C1 segment of cervical spinal cord (tissue), 14 donors: ENCODE measurements at places on chromosomes 2 and 18.
A peak's percentile ranks its signal among the peaks of the same experiment; 100 is the strongest.

- DNase-seq = no peak
These were observed 16.5 kb upstream of the EVA1A start for GRCh38 chr2:75577280-75577679.

GRCh38 chr2:224723586-224724217 is 7.5 kb upstream of the CCDC195 start:
- DNase-seq = no peak

DNA sequence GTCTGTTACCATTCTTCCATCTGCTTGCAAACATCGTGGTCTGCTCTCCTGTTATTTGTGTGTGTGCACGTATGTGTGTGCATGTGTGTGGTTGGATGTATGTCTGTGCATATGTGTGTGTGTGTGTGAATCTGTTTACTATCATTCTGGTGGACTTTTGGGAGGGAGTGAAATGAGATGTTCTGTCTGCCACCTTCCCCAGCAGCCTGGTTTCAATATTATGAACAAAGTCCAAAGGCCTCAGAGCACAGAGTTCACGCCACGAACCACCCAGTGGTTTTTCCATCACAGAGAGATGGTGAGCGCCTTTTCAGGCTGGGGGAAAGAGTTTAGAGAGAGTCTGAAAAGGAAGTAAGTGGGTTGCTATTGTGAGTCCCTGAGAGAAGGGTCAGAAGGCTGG is 67.1 kb upstream of the YWHAQ start:
- DNase-seq = no peak

DNA sequence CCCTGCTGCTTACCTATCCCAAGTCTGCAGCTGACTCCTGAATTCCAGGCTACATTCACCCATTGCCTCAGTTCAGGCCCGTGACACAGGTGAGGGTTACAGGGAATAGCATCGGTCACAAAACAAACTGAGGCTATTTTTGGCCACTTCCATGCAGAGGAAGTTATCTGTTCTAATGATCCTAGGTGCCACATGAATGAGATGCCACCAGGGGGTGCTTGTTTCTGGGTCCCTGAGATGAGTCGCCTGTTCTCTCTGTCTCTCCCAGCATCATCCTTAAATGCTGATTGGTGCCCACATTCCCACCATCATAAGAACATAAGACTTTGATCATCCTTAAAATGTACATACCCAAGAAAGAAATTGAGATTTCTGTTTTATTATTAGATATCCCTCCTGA is 119.0 kb upstream of the CELF4 start:
- DNase-seq = no peak

- DNase-seq = no peak
These were observed 119.5 kb upstream of the ZBTB14 start for GRCh38 chr18:5415031-5415430.

DNA sequence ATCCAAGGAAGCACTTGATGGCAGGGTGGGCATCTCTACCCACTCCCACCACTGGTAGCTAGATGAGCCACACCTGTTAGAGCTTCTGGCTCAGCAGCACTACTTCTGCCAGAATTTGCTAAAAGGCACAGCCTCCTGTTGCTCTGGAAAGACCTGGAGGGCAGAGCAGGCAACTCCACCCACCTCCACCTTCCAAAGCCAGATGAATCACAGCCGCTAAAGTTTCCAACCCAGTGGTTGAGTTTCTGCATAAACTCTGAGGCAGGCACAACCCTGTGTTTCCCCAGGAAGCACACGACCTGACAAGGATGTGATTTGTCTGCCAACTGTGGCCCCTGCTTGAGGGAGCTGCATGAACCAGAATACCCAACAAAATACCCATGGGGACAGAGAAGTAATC is 111.6 kb upstream of the GCFC2 start:
- DNase-seq = no peak

DNA sequence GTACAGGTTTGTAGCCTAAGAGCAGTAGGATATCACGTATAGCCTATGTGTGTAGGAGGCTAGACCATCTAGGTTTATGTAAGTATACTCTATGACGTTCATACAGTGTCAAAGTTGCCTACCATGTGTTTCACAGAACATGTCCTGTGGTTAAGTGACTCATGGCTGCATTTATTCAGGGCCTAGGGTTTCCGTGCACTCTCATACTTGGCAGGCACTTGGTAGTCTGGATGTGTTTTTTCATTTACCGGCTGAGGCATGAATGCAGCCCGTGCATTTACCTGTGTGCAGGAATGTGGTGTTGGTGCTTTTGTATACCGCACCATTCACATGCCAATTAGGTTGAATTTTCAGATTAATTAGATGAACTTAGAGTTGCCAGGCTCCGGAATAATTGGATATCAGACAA is 43.4 kb downstream of the MYL12B start:
- no peak for DNase-seq

GRCh38 chr2:168394262-168394661 is 61.8 kb upstream of the CERS6 start:
- DNase-seq = no peak

DNA sequence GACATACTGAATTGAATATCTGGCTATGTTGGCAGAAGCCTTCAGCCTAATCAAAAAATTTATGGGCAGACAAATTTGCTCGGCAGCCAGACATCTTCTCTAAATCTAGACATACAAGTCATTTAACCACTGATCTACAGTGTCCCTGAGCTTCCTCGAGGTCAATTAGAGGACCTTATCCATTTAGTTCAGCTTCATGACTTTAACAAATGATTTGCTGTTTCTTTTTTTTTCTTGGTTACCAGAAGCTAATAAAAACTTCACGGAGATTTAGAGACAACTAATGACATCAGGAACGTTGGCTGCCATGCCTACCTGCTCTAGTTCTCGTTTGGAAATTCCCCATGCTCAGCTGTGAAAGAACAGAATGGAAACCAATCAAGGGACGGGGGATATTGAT is 223.8 kb downstream of the BCL2 start:
- no peak for DNase-seq

- no peak for DNase-seq
These were observed 398.4 kb upstream of the CWC22 start for GRCh38 chr2:180405520-180405919.

- DNase-seq = no peak
These were observed 125.2 kb upstream of the COL3A1 start for GRCh38 chr2:188848887-188849435.

DNA sequence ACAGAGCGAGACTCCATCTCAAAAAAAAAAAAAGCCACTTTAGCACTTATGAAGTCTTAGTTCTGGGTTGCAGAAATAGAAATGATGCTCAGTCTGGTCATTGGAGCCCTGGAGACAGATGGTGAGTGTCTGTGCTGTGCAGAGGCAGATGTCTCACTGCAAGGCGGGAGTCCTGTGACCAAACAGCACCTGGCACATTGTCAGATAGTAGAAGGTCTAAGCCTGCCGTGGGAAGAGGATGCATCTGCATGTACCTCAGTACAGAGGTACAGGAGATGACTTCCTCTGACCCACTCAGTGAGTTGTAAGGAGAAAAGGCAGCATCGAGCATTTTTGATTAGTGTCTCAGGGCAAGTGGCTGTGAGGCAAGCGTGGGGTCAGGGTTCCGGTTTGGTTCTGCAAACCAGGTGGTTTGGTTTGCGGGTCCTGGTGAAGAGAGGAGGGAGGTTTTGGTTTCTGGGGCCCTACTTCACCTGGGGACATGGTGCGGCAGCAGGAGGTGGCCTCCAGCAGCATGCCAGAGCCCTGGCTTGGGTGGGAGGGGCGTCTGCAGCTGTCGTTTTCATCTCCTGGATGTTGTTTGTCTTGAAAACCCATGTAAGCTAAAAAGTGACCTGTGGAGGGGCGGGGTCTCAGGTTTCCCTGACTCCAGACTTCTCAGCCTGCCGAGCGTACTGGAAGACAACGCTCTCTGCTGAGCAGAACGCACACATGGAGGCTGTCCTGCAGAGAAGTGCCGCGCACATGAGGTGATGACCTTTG is 3.8 kb downstream of the RBFA start:
- no peak for DNase-seq

- DNase-seq = no peak
These were observed 301.1 kb downstream of the MYCN start for GRCh38 chr2:16241166-16242160.

- DNase-seq = no peak
These were observed 29.9 kb downstream of the BIRC6 start for GRCh38 chr2:32386739-32387138.

DNA sequence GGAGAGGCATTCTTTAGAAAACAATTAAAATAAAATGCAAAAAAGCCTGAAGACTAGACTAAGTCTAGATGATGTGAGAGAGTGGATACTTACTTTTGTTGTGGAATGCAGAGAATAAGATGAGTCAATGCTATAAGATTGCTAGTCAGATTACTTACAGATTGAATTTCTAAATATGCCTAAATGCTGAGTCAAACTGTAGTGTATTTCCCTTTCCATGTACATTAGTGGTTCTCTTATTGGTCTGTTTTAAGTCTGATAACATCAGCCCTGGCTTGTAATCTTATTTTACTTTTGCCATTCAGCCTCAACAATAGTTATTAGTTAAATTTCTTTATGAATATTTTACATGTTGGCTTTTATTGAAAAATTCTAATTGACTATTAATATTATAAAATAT is 702.7 kb downstream of the SOCS6 start:
- no peak for DNase-seq

GRCh38 chr2:233705911-233706506 is 6.7 kb upstream of the UGT1A5 start:
- DNase-seq = no peak

DNA sequence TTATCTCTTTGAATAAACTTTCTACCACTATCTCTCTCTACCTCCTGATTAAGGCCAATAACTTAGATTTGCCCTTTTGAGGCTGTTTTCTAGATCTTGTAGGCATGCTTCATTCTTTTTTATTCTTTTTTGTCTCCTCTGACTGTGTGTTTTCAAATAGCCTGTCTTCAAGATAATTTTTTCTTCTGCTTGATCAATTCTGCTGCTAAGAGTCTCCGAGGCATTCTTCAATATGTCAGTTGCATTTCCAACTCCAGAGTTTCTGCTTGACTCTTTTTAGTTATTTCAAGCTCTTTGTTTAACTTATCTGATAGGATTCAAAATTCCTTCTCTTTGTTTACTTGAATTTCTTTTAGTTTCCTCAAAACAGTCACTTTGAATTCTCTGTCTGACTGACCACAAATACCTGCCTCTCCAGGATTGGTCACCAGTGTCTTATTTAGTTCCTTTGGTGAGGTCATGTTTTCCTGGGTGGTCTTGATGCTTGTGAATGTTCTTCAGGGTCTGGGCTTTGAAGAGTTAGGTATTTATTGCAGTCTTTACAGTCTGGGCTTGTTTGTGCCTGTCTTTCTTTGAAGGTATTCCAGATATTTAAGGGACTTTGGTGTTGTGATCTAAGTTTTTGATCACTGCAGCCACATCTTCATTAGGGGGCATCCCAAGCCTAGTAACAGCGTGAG is 197.3 kb upstream of the STK17B start:
- no peak for DNase-seq

GRCh38 chr2:195390686-195391321 is 266.2 kb upstream of the SLC39A10 start:
- DNase-seq = no peak

GRCh38 chr2:208607694-208608093 is 201.1 kb downstream of the PTH2R start:
- no peak for DNase-seq

DNA sequence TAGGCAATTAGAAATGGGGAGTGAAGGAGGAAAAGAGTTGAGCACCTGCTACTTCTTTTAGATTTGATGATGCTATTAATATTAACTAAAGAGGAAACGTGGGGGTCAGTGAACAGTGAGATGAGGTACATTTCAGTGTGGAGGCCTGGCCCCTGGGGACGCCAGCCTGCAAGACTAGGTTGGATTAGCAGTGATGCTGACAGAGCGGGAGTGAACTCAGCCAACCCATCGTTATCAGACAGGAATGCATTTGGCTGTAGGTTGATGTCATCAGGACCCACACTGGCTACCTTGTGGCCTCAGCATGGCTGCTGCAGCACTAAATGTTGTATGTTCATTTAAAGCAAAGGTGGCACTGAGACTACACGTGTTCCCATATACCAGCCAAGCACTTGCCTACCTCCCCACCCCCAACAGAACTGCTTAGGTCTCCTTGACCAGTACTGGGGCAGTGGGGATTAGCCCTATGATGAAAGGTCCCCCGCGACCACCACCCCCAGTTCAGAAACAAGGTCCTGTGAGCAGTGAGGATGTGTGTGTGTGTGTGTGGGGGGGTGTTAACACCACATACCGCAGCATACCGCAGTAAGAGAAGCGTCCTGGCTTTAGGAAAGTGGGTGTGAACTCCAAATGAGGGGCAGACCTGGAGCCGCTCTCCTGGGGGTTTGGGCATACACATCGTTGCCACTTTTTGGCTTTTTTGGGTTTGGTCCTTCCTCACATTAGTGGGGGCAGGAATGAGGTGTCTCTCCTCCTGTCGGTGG is 26.0 kb downstream of the DGKD start:
- no peak for DNase-seq

GRCh38 chr2:20551260-20551944 is 99.5 kb downstream of the HS1BP3 start:
- peak; percentile 29 for DNase-seq

GRCh38 chr2:26314243-26314642 is 31.7 kb upstream of the SELENOI start:
- no peak for DNase-seq

- DNase-seq = no peak
These were observed 119.6 kb upstream of the EPAS1 start for GRCh38 chr2:46177461-46178089.

GRCh38 chr2:2868085-2868484 is 509.5 kb downstream of the EIPR1 start:
- no peak for DNase-seq

DNA sequence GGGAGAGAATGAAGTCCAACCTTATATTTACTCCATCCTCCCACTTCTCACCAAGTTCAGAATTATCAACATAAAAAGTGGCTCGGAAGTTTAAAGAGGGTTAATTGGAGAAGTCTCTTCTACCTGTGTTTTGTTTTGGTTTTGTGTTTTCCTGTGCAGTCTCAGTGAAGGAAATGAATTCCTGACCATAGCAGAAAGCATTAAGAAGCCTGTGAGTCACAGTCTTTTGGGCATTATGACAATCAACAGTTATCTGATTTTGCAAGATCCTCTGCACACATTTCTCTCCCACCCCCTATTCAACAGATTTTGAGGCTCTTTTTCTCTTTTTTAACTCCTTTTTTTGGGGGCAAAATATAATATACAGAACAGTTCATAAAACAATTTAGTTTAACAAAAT is 8.6 kb upstream of the RPL37A start:
- no peak for DNase-seq
